RWPE1 (cell line): ENCODE measurements at places on chromosomes 13 and 19.

DNA sequence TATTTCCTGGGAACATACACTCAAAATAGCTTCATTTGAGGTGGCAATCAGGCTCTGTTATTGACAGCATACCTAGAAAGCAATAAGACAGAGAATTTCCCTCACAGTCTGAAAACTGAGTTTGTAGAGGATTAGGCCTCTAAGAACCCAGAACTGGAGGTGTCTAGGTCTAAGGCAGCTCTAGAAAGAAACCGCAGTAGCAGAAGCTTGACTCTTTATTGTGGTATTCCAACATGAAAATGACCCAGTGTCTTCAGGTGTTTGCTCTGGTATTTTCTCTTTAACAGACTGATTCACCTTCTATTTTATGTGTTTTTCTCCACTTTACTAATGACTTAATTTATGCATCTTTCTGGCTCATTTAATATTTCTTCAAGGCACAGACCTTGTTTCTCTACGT, 8.5 kb downstream of the COG6 start:
- DNase-seq, result no peak

- no peak for DNase-seq
These were observed 23.5 kb downstream of the ACTN4 start for GRCh38 chr19:38670921-38671398.

GRCh38 chr19:12792051-12792852, 966 bp downstream of the JUNB start:
- DNase-seq, result no peak

GRCh38 chr19:3590991-3591659, 5.8 kb downstream of the GIPC3 start:
- DNase-seq, result no peak
